Spinal cord (tissue), 10 donors: ENCODE measurements at places on chromosomes 6 and 20.

DNA sequence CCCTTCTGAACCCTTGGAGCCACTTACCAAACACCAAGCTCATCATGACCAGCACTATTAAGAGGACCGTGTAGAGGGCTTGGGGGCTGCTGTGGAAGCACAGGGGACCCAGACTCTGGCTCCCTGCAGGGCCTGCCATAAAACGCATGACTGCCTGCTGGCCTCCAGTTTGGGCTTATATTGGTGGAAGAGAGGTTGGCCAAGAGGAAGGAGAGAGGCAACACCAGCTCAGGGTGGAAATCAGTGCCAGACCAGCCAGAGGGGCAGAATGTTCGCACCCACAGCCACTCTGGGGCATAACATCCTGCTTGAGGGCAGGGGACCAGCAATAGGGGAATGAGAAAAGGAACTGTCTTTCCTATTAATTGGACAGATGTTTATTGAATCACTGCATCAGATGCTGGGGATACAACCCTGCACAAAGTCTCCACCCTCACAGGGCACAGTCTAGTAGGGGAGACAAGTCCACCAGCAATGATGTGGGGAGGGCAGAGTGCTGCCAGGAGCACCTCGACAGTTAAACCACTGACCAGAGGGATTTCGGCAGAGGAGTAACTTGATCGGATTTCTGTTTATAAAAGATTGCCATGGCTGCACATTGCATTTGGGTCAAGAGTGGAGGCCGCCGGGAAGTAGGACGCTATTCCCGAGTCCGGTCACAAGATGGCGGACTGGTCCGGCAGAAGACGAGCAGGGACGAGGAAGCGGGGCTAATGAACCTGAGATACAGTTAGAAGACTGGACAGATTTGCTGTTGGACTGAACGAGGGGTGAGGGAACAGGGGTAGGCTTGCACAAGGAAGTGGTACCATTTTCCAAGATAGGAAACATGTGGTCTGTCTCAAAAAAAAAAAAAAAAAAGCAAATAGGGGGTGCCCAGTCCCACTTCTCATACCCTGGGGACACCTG is at the start of gene LY6G5C:
TSS of gene LY6G5C (minus strand) at position 842 of the 909 bp plus-strand sequence. CDS start at position 148, 694 bp downstream.
- peak; percentile 90 for DNase-seq

DNA sequence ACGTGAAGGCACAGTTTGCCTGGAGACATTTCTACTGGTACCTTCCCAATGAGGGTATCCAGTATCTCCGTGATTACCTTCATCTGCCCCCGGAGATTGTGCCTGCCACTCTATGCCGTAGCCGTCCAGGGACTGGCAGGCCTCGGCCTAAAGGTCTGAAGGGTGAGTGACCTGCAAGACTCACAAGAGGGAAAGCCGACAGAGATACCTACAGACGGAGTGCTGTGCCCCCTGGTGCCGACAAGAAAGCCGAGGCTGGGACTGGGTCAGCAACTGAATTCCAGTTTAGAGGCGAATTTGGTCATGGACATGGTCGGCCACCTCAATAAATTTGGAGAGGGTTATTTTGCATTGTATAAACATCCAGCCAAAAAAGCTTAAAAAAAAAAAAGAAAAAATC is 420.3 kb upstream of the FLRT3 start:
- no peak for DNase-seq

DNA sequence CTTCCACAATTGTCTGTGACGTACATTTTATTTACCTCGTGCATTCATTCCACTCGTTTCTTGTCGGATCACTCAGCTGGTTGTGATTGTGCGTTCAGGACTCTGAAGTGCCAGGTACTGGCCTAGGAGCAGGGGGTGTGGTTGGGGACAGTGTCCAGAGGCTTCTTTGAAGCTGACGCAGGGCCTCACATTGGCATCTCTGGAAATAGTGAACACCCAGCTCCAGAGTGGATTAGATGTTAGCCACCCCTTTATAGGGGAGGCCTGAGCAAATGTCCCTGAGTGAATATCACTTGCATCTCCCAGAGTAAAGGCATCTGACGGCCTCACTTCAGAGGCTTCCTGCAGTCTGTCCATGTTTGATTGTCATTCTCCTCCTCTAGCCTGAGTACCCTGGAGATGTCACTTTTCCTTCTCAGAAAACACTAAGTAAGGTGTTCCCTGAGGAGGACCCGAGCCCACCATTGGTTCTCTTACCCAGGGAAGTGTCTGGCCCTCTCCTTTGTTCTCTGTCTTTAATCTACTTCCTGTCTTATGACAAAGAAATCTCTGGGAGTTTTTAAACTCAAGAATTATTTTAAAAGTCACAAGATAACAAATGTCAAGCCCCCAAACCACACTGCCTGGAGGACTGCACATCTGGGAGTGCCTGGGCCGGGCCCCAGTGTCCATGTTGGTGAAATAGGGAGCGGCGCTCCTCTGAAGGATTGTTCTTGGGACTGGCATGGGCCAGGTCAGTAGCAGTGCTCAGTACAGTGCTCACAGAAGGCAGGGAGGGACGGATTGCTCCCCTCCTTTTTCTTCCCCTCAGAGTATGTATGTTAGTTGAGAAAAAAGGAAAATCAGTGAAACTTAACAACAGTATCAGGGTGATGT is 10.8 kb downstream of the STX16 start:
- no peak for DNase-seq

DNA sequence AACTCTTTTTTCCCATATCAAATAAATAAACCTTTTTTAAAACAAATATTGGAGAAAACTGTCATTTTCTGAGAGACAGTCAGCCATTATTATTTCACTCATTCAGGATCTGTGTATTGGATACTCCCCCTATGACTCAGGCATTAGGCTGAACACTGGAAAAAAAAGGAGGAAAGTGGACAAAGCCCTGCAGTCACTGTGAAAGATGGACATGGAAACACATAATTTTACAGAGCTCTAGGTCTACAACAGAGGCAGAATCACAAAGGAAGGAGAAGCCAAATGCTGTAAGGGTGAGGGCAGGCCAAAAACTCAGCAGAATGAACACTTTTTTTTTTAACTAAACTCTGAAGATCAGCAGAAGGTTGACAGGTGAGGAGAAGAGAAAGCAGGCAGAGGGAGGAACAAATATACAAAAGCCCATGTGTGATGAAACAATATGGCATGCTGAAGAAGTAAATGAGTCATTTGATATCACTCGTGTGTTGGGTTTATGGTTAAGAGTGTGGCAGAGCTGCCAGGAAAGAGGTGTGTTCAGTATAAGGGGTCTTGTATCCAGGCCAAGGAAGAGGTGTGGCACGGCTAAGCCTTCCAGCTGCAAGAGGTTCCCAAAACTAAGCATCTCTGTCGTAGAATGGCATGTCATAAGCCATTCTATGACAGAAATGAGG is 39.1 kb downstream of the EPB41L2 start:
- DNase-seq, result no peak

- DNase-seq, result no peak
These were observed 14.5 kb downstream of the CD109 start for GRCh38 chr6:73710470-73710869.

DNA sequence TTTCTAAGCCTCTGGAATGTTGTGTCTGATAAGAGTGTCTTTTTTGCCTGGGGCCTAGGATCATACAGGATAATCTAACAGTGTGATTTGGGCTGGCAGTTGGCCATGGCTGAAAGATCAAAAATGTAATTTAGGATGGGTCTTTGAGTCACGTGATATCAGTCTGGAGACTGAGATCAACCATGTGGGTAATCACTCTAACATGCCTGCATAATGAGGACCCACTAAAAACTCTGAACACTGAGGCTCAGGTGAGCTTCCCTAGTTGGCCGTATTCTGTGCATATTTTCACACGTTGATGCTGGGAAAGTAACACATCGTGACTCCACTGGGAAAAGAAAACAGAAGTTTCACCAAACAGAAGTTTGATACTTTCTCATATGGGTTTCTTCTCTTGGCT is 6.3 kb upstream of the MMS22L start:
- no peak for DNase-seq

GRCh38 chr20:36614781-36615557 is 9.4 kb downstream of the RAB5IF start:
- DNase-seq, result no peak
